ENCODE measurements at places on chromosomes 4 and X.

DNA sequence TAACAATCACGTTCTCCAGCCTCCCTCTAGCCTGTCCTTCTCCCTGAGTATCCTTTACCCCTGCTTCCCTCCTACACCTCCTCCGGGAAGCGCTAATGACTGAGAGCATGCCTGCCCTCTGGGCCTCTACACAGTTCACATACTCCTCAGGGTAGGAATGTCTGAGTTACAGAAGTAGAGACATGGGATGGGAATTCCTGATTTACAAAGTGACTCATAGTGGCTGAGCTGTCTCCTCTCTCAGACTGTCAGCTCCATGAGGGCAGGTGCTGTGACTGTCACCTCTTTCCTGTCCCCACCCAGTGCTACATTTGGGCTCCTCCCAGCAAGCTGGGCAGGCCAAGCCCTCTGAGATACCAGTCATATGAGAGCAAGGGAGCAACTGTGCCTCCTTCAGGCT, 2.6 kb downstream of the LAS1L start:
- no peak for DNase-seq

DNA sequence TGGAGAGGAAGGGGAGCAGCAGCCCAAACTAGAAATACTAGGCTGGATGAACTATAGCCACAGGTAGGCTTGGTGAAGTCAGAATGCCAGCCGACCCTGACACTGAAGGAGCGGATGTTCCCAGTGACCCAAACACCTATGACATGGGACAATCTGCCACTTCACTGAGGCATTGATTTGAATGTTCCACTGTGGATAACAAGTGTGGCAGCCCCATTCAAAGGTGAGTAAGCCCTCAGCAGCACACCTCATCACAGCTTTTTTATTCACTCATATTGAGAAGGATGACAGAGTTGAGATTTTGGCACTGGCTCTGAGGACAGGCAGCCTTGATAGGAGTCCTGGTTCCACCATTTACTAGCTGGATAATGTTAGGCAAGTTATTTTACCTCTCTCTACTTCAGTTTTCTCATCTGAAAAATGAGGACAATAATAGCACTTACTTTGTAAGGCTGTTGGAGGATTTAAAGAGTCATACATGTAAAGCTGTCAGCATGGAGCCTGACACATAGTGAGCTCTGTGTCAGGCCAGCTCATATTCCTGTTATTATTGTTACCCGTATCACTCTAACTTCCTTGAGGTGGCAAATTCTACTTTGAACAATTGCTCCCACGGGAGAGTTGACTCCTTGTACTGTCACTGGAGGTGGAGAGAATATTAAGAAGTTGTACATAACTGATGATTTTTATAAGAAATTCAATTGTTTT, 114.6 kb downstream of the RASL11B start:
- no peak for DNase-seq

DNA sequence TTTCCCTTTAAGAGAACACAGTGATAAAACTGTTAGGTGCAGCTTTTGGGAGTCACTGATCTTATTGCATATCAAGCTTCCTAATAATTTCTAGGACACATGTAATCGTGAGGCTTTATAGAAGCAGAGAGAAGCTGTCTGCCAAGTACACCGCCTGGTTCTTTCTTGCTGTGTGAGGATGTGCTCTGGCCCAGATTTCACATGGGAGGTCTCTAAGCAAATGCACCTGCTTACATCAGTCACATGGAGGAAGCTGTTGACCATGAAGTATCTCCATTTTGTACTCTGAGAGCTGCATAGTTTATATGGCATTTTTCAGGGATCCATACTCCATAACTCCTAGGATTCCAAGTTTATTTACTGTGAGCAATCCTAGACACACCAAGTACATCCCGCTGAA, 37.1 kb downstream of the RGS12 start:
- DNase-seq = no peak

GRCh38 chr4:137524725-137525369, 7.4 kb downstream of the PCDH18 start:
- no peak for DNase-seq

DNA sequence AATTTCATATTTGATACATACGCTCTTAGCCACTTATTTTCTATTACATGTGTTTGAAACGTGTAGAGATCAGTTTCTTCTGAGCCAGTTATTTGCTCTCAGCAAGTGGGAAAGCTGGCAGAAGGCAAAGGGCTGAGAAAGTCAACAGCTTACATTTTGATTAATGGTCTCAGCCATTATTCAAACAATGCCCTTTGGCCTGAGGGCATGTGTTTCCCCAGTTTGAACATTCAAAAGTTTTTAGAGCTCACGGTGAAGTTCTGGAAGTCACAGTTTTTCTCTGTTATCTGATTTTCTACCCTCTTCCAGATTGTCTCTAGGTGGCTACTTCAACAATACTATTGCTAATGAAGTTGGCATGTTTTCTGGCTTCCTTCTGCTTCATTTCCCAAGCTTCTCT, 591.8 kb upstream of the CPEB2 start:
- no peak for DNase-seq

DNA sequence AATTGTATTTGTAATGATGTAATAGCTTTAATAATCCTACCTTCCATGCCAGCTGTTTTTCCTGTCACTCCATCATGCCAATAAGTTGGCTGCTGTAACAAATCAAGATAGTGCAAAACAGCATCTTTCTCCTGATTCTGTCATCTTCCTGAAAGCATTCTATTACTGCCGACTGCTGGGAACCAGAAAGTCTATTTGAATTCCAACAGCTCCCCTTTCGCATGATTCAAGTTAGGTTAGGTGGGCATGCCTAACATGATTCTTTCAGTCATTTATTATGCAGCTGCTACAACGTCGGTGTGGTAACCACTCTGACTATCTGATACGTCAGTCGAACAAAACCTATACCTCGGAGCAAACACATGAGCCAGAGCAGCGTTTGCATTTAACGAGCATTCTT, 127.9 kb upstream of the DMD start:
- DNase-seq = no peak

GRCh38 chr4:78666830-78667258, 109.3 kb upstream of the BMP2K start:
- no peak for DNase-seq

- DNase-seq = no peak
Observed at GRCh38 chr4:16067515-16067914, 16.3 kb downstream of the PROM1 start.

DNA sequence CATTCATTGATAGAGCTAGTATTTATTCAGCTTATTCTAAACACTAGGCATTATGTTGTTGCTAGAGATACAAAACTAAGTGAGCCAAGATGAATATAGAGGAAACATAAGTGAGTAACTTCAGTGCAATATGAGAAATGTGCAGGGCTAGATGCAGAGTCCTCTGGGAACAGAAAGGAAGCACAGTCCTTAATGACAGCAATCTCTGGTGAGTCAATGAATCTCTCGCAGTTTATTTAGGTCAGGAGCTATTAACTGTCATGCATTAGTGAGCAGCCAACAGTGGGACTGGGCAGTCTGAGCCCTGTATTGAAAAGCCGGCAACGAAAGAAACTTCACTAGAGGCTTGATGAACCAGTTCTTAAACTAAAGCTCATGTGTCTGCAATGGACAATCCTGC, 598.1 kb upstream of the MAGEB2 start:
- no peak for DNase-seq

- DNase-seq = no peak
Observed at GRCh38 chr4:24884902-24885301, 27.9 kb downstream of the CCDC149 start.

GRCh38 chr4:101025755-101026154, 321.6 kb downstream of the PPP3CA start:
- DNase-seq = no peak

- no peak for DNase-seq
Observed at GRCh38 chr4:112142182-112142581, 3.1 kb upstream of the FAM241A start.

DNA sequence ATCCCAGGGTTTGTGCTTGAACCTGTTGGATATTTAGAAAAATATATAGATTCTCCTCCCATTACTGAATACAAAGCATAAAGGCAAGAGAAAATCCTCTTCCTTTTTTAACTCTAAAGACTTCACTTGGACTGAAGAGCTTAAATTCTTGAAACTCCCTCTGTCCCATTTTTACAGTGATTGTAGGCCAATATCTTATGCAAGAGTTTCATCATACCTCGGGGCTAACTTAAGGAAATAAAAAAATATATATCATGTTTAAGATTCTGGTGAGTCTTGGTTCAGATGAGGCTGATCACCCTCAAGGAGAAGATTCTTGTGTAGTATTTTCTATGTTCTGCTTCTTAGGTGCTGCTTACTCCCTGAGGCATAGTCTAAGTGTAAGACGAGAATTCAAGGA, 1449.6 kb downstream of the C4orf33 start:
- DNase-seq = no peak

GRCh38 chr4:186485561-186486062, 69.8 kb downstream of the MTNR1A start:
- DNase-seq = no peak

DNA sequence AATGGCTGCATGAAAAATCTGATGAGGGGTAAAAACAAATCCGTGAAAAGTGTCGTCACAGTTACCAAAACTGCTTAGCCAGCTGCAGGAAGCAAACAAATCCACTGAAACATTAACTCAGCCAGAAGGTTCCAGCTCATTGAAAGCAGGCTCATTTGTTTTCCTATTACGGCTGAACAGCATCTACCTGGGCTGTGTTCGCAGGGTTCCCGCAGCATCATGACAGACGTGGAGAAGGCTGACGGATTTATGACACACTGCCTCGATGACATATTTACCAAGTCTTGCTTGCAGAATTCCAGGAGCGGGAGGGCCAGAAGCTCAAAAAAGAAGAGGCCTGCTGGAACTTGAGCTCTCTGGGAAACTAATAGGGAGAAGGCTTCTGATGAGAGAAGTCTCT, 781.1 kb downstream of the RAB28 start:
- no peak for DNase-seq

- no peak for DNase-seq
Observed at GRCh38 chr4:13920901-13921300, 293.4 kb upstream of the BOD1L1 start.

- DNase-seq = no peak
Observed at GRCh38 chr4:17587094-17587822, 10.3 kb downstream of the LAP3 start.

- DNase-seq = no peak
Observed at GRCh38 chr4:56085275-56085674, 136.5 kb downstream of the CEP135 start.

- no peak for DNase-seq
Observed at GRCh38 chr4:184386271-184386781, 88.0 kb downstream of the IRF2 start.

DNA sequence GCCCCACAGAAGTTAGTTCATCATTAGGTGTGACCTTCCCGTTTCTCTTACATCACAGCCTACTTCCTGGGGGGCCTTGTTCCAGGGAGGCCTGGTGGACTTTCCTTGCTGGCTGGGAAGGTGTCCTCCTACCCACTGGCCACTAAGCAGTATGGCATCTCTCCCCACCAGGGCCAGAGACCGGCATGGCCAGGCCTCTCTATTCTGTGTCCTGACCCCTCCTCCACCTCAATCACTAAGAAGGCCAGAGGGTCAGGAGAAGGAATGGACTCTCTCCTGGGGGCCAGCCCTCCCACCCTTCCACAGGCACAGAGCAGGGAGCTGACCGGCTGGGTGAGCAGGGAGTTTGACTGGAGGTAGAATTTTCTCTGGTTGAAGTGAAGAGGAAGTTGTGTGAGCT, 81.9 kb downstream of the PJA1 start:
- no peak for DNase-seq

All from stimulated activated CD8-positive, alpha-beta memory T cell treated with anti-CD3 and anti-CD28 coated beads, Interleukin-7, amount 100 ng/mL, for 48 hours (primary cell).